ENCODE measurements at places on chromosomes 7 and 10.

GRCh38 chr10:61812052-61812721 is 89.3 kb upstream of the ARID5B start:
- no peak for DNase-seq

- DNase-seq = no peak
Observed at GRCh38 chr7:158606671-158607424, 19.2 kb upstream of the PTPRN2 start.

GRCh38 chr7:25726170-25726780 is 425.7 kb upstream of the NFE2L3 start:
- DNase-seq = peak; percentile 51

DNA sequence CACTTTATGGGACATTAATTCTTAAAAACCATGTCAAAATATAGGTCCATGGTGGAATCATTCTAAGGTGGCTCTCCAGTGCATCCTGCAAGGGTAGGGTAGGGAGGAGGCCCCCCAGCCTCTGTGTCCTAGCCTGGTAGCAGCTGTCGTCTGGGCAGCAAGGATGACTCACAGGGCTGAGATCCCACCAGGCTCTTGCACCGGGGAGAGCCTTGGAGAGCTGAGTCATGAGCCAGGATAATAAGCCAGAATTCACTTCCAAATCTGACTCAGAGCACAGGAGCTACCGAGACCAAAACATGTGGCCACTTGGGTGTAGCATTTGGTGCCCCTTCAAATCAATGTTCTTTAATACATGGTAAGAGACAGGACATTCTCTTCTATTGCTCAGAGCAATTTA is 298.5 kb downstream of the NEBL start:
- DNase-seq = no peak

- no peak for DNase-seq
Observed at GRCh38 chr7:91814189-91814588, 66.3 kb downstream of the MTERF1 start.

GRCh38 chr7:84642611-84643010 is 448.0 kb upstream of the SEMA3A start:
- no peak for DNase-seq

- DNase-seq = no peak
Observed at GRCh38 chr7:25894002-25894901, 257.7 kb upstream of the NFE2L3 start.

DNA sequence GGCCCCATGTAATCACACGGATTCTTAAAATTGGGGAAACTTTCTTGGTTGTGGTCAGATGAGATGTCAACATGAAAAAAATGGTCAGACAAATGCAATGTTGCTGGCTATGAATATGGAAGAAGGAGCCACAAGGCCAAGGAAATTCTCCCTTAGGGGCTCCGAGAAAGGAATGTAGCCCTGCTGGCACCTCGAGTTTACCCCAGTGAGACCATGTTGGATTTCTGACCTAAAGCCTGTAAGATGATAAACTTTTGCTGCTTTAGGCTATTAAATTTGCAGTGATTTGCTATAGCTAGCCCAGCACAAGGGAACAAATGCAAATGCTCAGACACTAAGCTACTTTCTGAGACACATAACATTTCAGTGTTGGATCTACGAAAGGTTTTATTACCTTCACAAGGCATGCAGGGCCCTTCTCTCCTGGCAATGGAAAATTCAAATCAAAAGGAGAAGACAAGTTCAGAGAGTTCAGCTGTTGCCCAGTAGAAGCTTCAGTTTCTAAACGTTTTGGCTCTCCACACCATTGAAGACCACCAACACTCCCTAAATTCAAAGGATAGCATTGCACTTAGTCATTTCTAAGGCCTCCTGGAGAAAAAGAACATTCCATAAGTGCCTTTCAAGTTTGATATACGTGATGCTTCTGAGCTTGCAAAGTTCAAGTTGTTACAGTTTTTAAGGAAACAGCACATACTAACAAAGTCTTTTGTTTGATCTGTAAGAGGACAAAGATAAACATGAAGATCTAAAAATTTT is 23.4 kb downstream of the MCMBP start:
- no peak for DNase-seq

DNA sequence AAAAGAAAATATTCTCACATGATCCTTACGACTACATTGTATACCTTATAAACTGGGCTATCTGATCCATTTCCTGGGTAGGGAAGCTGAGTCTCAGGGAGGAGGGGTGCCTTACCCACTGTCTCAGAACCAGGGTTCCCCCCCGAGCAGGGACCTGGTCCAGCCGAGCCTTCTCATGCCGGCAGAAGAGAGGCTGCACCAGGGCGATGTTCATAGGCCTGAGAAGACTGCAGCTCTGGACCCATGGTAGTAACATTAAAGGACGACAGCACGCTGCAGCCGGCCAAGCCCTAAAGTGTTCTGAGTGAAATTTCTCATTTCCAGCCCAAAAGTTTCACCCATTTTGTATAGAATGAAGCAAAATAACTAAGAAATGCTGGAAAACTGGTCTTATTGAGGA is 163.0 kb upstream of the TNS3 start:
- DNase-seq = no peak

DNA sequence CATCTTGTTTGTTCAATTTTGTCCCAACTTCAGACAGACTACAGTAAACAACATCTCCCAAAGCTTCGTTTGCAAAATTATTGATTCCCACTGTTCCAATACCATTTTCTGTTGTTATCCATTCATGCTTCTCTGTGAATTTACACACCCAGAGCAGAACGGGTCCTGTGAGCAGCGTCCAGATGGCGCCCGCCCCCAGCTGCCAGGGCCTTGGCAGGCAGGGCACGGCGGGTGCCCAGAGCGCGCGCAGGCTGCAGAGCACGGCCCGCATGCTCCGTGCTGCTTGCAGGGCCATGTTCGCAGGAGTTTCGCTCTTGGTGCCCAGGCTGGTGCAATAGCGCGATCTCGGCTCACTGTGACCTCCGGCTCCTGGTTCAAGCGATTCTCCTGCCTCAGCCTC is 32.5 kb upstream of the SEPTIN7 start:
- no peak for DNase-seq

DNA sequence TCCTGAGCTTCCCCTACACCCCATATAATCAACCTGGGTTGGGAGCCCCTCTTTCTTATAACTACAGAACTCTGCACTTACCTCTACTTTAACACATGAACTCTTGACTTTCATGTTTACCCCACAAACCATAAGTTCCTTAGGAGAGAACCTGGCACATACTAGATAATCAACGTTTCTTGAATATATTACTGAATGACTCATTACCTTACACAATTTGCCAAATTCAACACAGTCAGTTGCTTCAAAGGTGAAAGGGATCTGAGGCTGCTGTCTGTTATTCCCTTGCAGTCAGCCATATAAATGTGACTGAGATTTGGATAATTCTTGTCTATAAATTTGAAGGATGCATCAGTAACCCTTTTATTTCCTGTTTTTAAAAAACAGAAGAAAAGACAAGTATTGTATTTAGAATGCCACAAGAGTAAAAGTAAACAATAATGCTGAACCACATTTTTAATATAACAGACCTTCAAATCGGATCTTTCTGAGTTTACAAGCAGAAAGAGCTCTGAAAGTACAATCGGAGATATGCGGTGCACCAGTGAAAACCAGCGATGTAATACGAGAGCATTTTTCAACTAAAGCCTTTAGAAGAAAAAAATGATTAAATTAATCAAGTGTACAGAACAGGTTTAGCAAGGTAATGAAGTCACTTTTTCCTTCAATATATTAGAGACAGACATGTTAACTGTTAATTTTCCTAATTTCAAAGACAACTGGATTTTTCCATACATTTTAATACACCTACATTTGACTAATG is 29.5 kb upstream of the LRRC17 start:
- no peak for DNase-seq

- DNase-seq = no peak
Observed at GRCh38 chr10:104406715-104407650, 53.4 kb downstream of the CFAP58 start.

DNA sequence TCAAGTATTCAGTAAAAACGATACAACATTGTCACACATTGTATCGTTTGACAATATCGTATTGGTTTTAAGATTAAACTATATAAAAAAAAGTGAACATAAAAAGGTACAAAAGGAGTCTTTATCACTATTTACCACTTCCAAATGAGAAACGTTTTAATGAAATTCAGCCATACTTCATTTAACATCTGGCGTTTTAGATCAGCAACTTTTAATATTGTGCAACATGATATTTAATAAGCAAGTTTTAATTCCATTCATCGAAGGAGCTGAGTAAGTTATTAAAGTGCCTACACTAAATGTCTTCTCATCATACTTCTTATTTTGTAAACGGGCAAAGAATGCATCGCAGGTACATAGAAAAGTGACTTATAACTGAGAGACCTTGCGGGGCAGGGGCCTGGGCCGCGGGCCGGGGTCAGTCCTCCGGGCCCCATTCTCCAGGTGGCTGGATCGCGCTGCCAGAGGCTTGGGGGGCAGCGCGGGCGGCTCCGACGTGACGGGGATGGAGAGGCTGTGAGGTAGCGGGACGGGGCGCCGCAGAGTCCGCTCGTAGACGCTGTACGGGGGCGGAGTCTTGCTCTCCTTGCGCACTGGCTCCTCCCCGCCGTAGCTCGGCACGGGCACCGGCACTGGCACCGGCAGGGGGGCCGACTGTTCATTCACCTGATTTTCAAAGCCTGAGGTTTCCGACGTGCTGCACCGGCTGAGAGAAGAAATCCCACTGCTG is 165.8 kb upstream of the IMMP2L start:
- DNase-seq = no peak

GRCh38 chr10:63619426-63619825 is 98.2 kb downstream of the REEP3 start:
- no peak for DNase-seq

DNA sequence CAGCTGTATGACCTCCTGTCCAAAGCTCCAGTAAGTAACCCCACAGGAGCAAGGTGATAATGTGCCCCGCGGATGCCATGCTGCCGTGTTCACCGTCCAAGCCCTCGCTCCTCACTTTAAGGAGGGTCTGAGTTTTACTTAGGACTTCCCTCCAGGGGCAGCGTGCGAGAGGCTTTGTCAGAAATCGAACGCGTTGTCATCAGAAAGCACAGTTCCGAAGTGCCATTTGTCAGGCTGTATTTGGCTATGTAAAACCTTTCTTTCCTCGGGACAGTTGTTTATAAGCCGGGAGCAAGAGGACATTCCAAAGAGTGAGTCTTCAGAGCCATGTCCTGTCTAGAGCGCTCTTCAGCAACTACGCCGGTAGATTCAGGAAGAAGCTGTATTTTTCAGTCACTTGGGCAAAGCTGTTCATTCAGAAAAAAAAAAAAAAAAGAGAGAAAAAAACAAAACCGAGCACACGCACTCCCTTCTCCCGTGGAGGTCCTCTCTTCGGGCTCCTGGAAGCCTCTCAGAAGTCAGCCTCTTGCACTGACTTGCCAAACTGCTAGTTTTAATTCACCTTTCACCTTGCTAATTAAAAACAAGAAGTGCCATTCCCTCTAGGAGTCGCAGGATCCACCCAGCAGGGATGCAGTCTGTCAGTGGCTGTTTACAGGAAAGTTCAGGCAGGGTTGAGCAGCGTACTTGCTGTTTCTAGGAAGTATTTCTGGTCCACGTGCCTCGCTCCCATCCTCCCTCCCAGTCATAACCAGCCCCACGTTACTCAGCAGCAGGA is at the start of gene SEMA3E:
Gene SEMA3E, minus strand, starts transcription at position 676 of the 778 bp plus-strand sequence.
- DNase-seq = peak; percentile 47

DNA sequence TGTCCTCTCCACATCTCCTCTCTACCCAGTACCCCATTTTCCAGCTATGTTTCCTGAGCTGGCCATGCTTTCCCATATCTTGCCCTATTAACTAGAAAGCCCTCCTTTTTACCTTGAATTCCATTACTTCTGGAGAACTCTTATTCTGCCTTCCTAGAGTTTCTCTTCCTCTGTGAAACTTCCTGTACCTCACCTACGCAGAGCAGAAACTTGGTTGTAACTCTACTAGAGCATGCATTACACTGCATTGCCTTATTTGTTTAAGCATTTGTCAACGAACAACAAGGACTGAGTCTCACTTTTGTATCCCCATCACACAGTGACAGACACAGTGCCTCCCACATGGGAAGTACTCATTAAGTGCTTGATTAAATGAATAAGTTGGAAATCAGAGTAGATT is 36.4 kb downstream of the VCL start:
- no peak for DNase-seq

- no peak for DNase-seq
Observed at GRCh38 chr7:155355176-155355575, 57.5 kb downstream of the INSIG1 start.

- no peak for DNase-seq
Observed at GRCh38 chr7:132996581-132997242, 85.2 kb downstream of the CHCHD3 start.
